Airway epithelial cell (primary cell): ENCODE measurements at places on chromosomes 16 and 17. TPM values are rescaled to one million over a fixed set of nuclear protein-coding genes. Genes with fewer than 3 reads are reported as not detected.

Gene AIPL1
- total RNA-seq = not detected in 2 replicates

Gene KRTAP9-2
- not detected in 2 replicates for total RNA-seq

Gene TBC1D3
- not detected in 2 replicates for total RNA-seq

Gene CIBAR2
- not detected in 2 replicates for total RNA-seq

Gene RAMP2
- total RNA-seq = 0.49 TPM in 1 of 2 replicates, not detected in the other

Gene KRT31
- total RNA-seq = 0.05 and 0.28 TPM in 2 replicates

Gene KRT20
- not detected in 2 replicates for total RNA-seq

Gene STX8
- 67.5 and 69.8 TPM in 2 replicates for total RNA-seq

Gene ALDH3A1
- 42.2 and 62.1 TPM in 2 replicates for total RNA-seq

Gene VWA3A
- not detected in 2 replicates for total RNA-seq

Gene PLCG2
- 1.3 and 2.5 TPM in 2 replicates for total RNA-seq

Gene NLK
- total RNA-seq = 9.4 and 10.6 TPM in 2 replicates

Gene HEATR9
- total RNA-seq = not detected in 2 replicates

Gene ADAM11
- total RNA-seq = 0.07 and 2.6 TPM in 2 replicates

Gene TUBB3
- 159 and 160 TPM in 2 replicates for total RNA-seq

Gene RRAD
- 73.8 and 96.6 TPM in 2 replicates for total RNA-seq

Gene NPIPA8
- total RNA-seq = 0.51 TPM in 1 of 2 replicates, not detected in the other

Gene ERCC4
- 4.7 and 5.3 TPM in 2 replicates for total RNA-seq

Gene RAI1
- total RNA-seq = 26.7 and 35.2 TPM in 2 replicates

Gene STH
- total RNA-seq = not detected in 2 replicates

Gene RNU2-1
- not detected in 2 replicates for total RNA-seq

Gene TBC1D28
- not detected in 2 replicates for total RNA-seq

Gene EME2
- total RNA-seq = 14.1 and 14.3 TPM in 2 replicates

Gene KRT28
- total RNA-seq = not detected in 2 replicates

Gene UTS2R
- not detected in 2 replicates for total RNA-seq

Gene CSH2
- not detected in 2 replicates for total RNA-seq

Gene EPX
- not detected in 2 replicates for total RNA-seq

Gene CCL14
- not detected in 2 replicates for total RNA-seq

Gene ATP2C2
- 12.9 and 20.0 TPM in 2 replicates for total RNA-seq

Gene DNAAF8
- not detected in 2 replicates for total RNA-seq

Gene RNF157
- 0.07 and 1.4 TPM in 2 replicates for total RNA-seq

Gene QPRT
- 1.2 and 2.7 TPM in 2 replicates for total RNA-seq

Gene RNFT1
- 7.7 and 9.3 TPM in 2 replicates for total RNA-seq
